ENCODE measurements at places on chromosomes 1 and 21. TPM values are rescaled to one million over a fixed set of nuclear protein-coding genes. Genes with fewer than 3 reads are reported as not detected.

ELAVL4 gene
- not detected for total RNA-seq

- peak; percentile 53 for DNase-seq
These were observed 53.6 kb upstream of the ASB17 start for GRCh38 chr1:75985827-75986226.

DNA sequence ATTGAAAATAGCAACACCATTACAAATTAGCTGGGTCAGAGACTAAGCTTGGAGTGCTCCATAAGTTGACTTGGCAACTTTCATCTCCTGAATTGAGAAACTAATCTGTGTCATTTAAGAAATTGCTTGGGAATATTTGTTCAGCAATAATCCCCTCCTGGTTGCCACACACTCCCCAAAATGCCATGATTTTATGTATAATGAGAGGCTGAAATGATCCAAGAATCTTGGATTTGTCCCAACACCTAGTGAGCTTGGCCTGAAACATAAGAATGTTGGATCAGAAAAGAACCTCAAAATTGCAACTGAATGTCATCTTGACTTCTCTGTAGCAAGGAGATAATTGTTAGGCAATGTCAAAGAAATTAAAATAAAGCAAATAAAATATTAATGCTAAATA lies 805.9 kb upstream of the ADAMTS5 start:
- no peak for DNase-seq

DNA sequence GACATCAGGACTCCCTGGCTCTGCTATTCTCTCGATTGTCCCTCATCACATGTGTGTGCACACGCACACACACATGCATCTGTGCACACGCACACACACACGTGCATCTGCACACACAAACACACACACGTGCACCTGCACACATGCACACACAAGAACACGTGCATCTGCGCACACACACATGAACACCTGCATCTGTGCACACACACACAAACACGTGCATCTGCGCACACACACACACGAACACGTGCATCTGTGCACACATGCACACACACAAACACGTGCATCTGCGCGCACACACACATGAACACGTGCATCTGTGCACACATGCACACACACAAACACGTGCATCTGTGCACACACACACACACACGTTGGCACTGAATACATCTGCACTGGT lies 14.7 kb downstream of the S100A7A start:
- DNase-seq, result no peak

DNA sequence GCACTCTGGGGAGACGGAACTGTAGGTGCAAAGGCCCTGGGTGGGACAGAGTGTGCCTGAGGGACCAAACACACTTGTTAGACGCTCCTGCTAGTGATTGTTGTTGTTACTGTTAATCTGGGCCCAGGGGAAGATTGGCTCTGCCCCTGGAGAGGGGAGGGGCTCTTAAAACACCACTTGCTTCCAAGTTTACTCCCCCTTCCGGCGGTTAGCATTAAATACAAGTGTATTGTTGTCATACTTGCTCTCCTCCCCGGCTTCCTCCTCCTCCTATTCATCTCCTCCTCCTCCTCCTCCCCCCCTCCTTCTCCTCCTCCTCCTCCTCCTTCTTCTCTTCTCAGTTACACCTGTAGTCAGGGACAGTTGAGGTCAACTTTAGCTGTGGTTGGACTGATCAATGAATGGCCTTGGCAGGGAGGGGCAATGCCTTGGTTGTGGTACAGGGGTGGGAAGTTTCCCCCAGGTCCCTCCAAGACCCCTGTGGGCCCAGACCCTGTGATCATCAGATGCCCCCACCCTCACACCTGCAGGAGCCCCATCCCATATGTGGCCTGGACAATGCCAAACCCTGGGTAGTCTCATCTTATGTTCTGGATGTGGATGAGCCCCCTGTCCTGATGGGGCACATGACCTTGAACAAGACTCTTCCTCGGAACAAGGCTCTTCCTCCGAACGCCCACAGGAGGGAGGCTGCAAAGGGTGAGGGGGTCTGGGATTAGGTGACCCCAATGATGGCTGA lies 217.3 kb downstream of the PTPRU start:
- DNase-seq, result peak; percentile 62

GRCh38 chr1:150299716-150300115 lies 6.1 kb downstream of the MRPS21 start:
- no peak for DNase-seq

GRCh38 chr1:22520871-22521270 lies 42.4 kb upstream of the EPHA8 start:
- no peak for DNase-seq

GRCh38 chr1:43427941-43428340 lies 25.8 kb downstream of the HYI start:
- no peak for DNase-seq

GRCh38 chr1:235068158-235069121 lies 60.2 kb downstream of the TOMM20 start:
- DNase-seq, result peak; percentile 87

DNA sequence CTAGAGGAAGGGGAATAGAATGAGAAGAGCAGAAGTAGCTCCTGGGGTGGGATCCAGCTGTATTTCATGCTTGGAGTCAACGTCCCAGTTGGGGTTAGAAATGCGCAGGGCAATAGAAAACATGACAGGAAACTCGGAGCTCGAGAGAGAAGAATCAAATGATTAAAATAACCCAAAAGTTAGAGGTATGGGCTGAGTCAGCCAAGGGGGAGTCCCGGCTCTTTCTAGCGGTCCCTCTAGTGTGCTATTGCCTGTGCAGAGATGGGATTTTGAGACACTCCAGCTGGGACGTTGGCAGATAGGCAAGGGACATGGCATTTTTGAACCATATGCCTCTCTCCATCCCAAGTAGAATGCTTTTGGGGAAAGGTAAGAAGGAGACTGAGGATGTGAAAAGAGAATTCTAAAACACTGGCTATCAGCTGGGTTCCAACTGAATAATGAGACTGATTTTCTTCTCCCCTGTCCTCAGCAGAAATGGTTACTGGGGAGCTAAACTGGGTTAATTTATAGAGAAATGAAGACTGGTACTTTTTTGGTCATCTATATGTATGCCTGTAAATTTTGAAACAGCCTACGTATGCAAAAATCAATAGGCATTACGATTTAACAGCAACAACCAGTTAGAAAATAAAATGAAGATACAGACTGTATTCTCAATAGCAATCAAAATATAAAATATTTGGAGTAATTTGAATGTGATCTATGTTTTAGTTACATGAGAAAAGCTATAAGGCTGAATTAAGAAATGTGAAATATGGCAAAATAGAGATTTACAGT lies 7.0 kb upstream of the VPS26C start:
- no peak for DNase-seq

DNA sequence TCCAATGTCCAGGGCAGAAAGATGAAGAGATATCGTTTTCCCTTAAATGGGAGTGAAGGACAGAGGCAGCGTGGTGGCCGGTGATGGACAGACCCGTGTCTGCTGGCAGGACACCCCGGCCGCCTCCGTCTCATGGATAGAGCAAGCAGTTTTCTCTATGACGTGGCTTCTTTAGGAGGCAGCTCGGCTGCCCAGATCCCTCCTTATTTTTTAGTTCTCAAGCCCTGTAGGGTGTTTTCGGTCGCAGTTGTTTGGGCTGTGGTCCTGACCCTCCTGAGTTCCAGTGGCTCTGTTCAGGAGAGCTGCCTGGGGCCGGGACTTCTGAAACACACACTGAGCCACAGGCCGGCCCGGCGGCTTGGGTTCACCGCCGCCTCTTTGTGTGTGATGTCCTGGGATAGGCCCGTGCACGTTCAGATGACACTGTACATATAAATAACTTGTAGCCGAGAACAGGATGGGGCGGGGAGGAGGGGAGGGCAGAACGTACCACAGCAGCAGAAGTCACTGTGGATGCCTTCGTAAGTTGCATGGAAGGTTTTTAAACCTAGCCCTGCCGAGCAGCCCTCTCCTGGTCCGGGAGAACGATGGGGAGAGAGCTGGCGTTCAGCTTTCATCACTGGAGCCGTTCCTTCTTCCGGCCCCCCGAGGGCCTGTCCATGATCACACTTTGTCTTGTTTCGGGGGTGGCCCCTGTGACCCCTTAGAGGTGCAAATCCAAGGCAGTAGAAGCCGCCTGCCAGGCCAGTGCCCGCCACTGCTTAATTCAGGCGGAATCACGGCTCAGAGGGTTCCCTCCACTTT lies 65.2 kb downstream of the SIK1 start:
- no peak for DNase-seq

- DNase-seq, result peak; percentile 82
These were observed 49.4 kb upstream of the DESI2 start for GRCh38 chr1:244603498-244603897.

DNA sequence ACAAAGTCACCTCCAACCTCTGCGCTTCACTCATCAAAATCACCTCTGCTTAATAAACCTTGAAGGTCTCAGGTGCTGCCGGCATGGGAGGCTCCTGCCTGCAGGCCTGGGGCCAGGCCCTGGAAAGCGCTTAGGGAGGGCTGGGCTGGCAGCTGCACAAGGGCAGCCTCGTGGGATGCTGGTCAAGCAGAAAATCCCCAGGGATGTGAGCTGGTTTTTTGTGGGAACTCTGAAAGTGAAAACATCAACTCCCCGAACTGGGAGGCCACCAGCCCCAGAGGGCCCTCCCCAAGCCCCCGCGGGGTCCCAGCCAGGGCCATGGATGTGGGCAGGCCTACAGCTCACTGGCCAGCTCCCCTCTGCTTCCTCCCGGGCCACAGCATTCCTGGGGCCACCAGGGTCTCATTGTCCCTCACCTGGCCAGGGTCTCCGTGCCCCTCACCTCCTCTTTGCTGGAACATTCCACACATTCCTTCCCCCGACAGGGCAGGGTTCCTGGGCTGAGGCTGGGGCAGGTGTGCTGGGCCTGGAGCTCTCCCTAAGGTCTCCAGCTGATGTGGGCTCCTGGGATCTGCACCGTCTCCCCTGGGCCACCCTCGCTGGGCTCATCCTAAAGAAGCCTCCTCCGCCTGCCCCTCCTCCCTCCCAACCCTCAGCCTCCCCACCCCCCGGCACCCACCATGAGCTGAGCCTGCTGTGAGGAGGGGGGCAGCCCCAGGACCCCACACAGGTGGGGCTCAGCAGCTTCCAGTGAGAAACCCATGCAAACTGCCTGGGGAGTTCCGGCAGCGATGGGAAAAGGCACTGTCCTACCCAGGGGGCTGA lies 36.0 kb upstream of the POFUT2 start:
- DNase-seq, result no peak

DNA sequence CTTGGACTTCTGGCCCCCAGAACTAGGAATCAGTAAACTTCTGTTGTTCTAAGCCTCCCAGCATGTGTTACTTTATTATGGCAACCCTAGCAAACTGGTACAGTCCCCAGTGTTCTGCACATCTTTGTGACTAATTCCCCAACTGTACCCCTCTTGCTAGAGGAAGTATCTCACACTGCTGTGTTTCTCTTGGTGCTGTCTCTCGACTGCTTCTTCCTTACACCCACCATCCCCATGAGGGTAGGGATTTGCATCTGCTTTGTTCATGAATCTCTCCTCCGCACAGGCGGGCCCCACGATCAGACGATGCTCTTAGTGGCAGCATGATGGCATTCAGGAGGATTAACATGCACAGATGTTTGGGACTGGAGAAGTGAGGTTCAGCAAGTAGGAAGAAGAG lies 46.7 kb downstream of the CLIC6 start:
- no peak for DNase-seq

DNA sequence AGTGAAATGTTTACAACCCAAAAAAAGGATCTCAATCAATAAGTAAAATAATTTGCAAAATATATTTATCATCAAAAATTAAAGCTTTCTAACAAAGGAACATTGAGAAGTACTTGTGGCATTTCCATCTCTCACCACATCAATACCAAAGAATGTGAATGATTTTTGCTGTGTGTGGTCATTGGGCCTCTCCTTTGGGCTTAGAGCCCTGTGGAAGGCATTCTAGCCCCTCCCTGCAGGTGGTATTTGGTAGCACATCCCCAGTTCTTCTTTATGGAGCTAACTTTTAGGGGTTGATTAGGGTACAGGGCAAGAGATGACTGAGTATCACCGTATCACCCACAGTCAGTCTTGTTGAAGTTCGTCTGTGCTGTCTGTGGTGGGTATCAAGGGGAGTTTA lies 294.1 kb upstream of the SGIP1 start:
- no peak for DNase-seq

- DNase-seq, result no peak
These were observed 98.9 kb upstream of the IRF2BP2 start for GRCh38 chr1:234708700-234709395.

DNA sequence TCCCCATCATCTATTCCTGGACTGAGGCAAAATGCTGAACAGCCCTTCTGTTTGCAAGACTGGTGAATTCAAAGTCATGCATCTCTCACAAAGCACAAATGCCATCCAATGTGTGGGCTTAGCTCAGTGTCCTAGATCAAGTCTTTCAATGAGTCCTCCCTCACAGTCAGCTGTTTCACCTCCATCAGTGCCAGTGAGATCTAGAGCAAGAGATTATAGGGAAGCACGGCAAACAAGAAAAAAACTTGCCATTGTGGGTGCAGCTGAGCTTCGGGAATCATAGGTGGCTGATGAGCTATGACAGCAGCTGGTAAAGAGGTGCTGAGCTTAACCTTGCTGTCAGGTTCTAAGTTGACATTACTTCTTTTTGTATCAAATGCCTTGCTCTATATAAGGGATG lies 130.2 kb downstream of the LMX1A start:
- no peak for DNase-seq

DNA sequence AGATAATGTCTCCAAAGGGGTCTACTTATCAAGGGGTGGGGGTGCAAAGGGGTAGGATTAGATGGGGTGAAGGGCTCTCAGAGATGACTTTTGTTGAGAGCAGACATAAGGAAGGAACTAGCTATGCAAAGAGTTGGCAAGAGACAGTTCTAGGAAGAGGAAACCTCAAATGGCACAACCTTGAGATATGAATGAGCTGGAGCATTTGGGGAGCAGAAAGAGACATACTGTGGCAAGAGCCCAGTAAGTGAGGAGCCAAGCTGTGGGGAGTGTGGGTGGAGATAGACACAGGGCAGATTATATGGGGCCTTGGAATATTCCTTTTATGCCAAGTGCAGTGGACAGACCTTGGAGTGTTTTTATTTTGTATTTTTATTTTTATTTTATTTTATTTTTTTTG lies 84.8 kb upstream of the BTG3 start:
- no peak for DNase-seq

DNA sequence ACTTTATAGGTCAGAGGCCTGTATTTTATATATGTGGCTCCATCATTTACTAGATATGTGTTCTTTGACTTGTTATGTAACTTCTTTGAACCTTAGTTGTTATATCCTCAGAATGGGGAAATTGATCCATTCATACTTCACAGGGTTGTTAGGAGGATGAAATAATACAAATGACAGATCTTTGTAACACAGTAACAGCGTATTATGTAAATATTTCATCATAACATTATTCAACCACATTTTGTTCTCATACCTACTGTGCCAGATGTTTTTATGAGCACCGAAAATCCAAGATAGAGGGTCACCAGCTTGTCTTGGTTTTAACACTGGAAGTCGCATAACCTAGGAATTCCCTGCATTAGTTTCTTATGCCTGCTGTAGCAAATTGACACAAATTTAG lies 3.3 kb downstream of the SUCO start:
- DNase-seq, result no peak

IFNLR1 gene
- 8.9 TPM for total RNA-seq

LHX8 gene
- not detected for total RNA-seq

CD247 gene
- 0.17 TPM for total RNA-seq

GRCh38 chr1:223835754-223836153 lies 10.0 kb downstream of the TP53BP2 start:
- no peak for DNase-seq

NPHS2 gene
- total RNA-seq, result not detected

MYCBP gene
- total RNA-seq, result 20.3 TPM

- no peak for DNase-seq
These were observed 10.5 kb upstream of the HTR1D start for GRCh38 chr1:23227806-23228205.

LDLRAD1 gene
- not detected for total RNA-seq

All from PC-3 (cell line).